GM03348 (cell line): ENCODE measurements at places on chromosomes 3 and 15.

GRCh38 chr15:31200735-31201151 lies 99.2 kb upstream of the TRPM1 start:
- no peak for DNase-seq

- no peak for DNase-seq
These were observed 54.5 kb upstream of the ABHD17C start for GRCh38 chr15:80640531-80641121.

DNA sequence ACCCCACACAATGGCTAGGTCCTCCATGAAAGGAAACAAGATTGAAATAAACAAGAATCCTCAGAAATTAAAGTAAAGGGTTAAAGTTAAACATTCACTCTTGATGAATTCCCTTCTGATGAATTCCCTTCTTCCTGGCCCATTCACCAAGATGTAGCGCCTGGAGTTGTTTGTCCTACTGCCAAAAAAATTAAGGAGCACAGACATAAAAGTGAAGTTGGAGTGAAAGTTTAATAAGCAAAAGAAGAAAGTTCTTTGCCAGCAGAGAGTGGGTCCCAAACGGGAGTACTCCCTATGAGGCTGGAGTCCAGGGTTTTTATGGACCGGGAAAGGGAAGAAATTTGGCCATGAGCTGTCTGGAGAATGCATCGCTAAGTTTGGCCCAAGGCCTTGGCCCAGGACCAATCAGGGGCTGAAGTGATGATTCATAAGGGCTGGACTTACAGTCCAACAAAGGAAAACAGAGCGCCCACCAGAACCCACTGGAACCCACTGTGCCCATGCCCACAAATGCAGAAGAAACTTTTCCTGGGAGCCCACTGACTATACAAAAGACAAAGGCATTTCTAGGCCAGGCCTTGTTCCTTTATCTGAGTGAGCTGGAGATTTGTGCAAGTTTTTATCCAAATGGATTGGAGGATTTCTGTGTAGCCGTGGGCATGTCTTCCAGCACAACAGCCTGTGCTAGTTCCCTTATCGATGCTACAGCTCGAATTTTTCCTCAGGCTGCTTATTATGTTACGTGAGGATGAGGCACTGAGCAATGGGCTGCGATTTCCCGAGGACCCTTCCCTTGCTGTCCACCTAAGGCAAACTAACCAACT lies 1561.6 kb downstream of the OTOL1 start:
- DNase-seq: peak; percentile 7

DNA sequence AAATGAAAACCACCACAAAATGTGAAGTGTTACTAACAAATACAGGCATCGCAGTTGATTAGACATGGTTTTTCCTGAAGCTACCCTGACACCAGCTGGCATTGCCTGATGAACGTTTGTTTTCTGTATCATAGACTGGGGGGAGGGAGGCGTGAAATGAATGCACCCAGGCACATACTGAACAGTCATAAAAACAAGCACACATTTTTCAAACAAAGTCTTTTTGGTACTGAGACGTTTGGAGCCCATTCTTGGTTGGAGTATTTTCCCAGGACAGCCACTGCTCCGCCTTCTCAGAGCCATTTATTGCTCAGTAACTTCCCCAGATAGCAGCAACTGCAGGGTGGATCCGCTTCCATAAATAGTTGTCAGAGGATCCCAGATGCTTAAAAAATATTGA lies 52.4 kb downstream of the KLF13 start:
- no peak for DNase-seq

DNA sequence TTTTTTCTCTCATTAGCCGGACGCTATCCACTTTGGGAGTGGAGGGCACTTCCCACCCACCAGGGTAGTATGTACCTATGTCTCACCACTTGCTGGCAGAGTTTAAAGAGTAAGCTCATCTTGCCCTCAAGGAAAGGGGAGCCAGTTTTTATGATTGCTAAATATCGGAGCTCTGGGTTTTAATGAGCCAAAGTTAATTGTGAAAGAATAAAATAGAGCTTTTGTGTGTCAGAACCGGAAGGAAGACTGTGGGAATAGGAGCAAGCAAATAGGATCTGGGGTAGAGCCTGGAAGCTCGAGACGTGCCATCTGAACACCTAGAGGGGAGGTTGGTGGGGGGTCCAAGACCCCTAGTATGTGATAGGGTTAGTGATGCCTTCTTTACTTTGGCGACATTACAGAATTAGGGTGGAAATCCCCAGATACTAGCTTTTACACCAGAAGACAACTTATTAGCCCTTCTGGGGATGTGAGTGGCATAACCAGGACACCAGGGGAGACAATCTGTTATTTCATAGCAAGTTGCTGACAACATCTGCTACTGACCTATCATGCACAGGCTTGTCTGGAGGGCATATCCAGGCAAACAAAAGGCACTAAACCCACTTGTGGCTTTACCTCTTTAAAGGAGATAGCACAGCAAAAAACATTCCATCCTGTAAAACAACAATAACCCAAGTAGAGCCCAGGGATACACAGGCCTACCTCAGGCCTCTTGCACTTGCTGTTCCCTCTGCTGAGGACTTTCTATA lies 333.8 kb downstream of the ZNF621 start:
- DNase-seq: no peak

DNA sequence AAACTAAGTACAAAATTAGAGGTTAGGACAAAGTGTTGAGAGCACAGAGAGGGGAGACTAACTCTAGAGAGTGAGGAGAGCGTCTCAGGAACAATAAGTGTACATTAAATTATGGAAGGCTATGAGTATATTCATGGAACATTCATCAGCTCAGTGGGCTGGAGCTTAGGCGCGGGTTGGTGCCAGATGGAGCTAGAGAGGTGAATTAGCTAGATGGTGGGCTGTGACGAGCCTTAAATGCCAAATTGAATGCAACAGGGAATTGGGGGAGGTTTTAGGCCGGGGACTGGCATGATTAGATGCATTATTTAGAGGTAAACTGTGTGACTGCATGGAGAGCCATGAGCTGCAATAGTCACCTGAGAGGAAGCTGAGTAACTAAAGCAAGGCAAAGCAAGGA lies 97.1 kb downstream of the TMEM108 start:
- no peak for DNase-seq

DNA sequence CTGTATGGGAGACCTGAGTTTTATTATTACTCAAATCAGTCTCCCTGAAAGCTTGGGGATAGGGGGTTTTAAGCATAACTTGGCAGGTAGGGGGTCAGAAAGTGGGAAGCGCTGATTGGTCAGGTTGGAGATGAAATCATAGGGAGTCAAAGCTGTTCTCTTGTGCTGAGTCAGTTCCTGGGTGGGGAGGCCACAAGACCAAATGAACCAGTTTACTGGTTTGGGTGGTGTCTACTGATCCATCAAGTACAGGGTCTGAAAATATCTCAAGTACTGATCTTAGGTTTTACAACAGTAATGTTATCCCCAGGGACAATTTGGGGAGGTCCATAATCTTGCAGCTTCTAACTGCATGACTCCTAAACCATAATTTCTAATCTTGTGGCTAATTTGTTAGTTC lies 17.8 kb upstream of the IQCF6 start:
- no peak for DNase-seq

DNA sequence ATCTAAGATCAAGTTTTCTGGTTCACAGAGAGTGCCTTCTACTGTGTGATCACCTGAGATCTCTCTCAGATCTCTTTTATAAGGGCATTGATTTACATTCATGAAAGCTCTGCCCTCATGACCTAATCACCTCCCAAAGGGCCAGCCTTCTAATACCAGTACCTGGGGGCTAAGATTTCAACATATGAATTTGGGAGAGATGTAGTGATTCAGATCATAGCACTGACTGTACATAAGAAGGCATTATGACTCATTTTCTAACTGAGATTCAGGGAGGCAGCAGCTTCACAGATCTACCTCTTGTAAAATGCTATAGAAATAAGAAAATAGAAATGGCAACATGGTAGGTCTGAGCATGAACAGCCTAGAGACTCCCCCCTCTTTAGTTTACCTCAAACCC lies 39.6 kb downstream of the VGLL3 start:
- DNase-seq: no peak

DNA sequence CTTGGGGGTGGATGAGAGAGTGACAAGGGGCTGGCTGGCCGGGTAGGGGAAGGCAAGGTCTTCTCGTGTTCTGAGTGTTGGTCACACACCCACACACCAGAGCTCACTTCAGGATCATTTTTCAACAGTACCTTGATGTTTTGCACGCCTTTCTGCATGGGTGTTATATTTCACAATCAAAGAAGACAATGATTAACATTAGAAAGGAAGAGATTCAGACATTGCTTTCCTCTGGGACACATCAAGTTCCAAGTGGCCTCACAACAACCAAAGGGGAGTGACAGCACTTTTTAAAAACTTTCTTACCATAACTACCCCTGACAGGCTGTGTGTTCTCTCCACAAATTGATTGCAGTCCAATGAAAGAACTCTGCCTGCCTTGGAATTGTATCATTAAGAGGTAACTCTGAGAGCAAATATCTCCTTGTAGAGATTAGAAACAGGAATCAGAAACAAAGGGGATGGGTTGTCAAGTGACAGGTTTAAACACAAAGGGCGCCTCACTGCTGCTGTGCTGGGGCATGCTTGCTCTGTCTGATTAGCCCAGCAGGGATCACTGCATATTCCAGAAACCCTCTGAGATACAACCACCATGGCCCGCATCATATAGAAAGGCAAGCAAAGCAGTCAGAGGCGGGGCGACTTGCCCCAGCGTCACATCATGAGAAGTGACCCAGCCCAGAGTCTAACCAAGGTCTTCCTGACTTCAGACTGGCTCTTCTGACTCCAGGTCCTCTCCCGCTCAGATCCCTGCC lies 230.8 kb downstream of the FEZF2 start:
- no peak for DNase-seq

DNA sequence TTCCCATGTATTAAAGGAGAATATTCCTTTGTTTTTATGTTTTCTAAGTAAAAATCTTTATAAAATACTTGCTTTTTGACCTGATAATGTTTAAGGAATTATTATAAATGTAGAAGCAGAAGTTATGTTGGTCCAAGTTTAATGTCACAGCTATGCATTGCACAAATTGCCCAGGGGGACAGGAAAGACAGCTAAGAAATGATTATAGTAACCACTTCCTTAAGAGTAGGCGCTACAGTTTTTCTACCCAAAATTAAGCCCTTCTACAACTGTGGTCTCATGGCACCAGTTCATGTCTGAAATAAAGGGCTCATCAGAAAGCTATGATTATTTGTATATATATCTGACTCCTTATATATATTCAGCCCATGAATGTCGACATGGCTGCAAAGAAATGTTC lies 176.4 kb downstream of the GBE1 start:
- no peak for DNase-seq

DNA sequence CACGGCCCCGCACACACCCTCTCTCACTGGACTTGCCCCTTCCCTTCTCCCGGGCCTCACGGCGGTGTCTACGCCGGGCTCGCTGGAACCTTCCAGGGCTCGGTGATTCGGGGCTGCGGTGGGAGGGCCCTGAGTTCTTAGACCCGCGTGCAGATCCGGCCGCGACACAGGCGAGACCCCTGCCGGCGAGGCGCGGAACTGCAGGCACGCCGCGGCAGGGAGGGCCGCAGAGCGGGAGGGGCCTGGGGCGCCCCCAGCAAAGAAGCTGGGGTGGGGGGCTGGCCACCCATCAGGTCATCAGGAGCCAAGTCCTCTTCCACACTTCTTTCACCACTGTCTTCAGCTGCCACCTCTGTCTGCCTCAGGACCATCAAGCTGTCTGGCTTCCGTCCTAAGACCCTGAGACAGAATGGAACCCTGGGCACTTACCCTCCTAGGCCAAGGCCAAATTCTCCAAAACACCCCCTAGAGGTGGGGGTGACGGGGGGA lies 164.5 kb downstream of the XXYLT1 start:
- DNase-seq: peak; percentile 94

DNA sequence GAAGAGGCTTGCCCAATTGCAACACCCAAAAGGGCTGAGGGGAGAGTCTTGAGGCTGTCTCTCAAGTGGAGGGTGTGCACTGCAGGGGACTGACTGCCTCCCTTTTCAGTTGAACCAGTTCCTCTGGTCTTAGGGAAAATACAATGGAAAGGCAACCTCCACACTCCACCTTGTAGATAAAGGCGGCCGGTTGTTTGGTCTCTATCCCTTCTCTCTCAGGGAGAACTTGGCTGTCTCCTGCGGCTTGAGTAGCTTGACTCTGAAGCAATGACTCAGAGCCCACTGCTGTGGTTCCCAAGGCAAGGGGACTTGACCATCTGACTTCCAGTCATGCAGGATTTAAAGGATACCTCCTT lies 143.2 kb upstream of the UMPS start:
- DNase-seq: no peak

- peak; percentile 61 for DNase-seq
These were observed 9.1 kb upstream of the GNAI2 start for GRCh38 chr3:50226888-50227389.

GRCh38 chr15:66763186-66764071 lies 61.4 kb downstream of the SMAD6 start:
- peak; percentile 61 for DNase-seq

- DNase-seq: no peak
These were observed 24.5 kb downstream of the LRRC3B start for GRCh38 chr3:26647078-26647477.

- DNase-seq: no peak
These were observed 999 bp upstream of the KIF7 start for GRCh38 chr15:89656116-89656815.

DNA sequence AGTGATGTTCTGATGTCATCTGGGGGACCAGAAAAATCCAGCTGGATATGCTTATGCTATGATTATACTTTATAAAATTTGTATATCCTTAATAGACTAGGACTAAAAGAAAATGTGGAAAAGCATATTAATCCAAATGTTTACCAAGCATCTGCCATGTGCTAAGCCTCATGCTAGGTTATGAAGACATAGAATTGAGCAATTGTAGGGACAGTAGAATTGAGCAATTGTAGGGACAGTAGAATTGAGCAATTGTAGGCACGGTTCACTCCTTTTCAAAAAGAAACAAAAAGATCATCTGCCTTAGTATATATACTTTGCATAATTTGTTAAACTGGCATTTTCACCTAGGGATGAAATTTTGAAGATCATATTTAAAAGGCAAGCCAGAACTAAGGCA lies 18.3 kb downstream of the ABHD5 start:
- DNase-seq: peak; percentile 51

- peak; percentile 19 for DNase-seq
These were observed 120.7 kb downstream of the CMSS1 start for GRCh38 chr3:99938270-99938911.
